ENCODE measurements at places on chromosomes 4 and X. TPM values are rescaled to one million over a fixed set of nuclear protein-coding genes. Genes with fewer than 3 reads are reported as not detected.

The SH3RF1 gene
- polyA plus RNA-seq = 20.3 TPM

The KDM6A gene
- 17.0 TPM for polyA plus RNA-seq

The RAPGEF2 gene
- polyA plus RNA-seq = 27.6 TPM

The UGT2B7 gene
- not detected for polyA plus RNA-seq

The FAM9B gene
- not detected for polyA plus RNA-seq

The TXK gene
- polyA plus RNA-seq = 0.65 TPM

The PCYT1B gene
- 1.2 TPM for polyA plus RNA-seq

The PABPC1L2B gene
- not detected for polyA plus RNA-seq

The DCUN1D4 gene
- 23.8 TPM for polyA plus RNA-seq

The CT45A10 gene
- not detected for polyA plus RNA-seq

The SPANXC gene
- polyA plus RNA-seq = not detected

The TBC1D8B gene
- polyA plus RNA-seq = 3.5 TPM

The FRMD7 gene
- 0.06 TPM for polyA plus RNA-seq

The MAMLD1 gene
- polyA plus RNA-seq = 21.1 TPM

The TLL1 gene
- polyA plus RNA-seq = 1.7 TPM

The GPC4 gene
- 98.8 TPM for polyA plus RNA-seq

The FAM47C gene
- not detected for polyA plus RNA-seq

The ASB9 gene
- 3.5 TPM for polyA plus RNA-seq

The ACSL1 gene
- polyA plus RNA-seq = 72.4 TPM

The RPS3A gene
- polyA plus RNA-seq = 4,907 TPM

The MAOB gene
- 0.35 TPM for polyA plus RNA-seq

The HMGN5 gene
- polyA plus RNA-seq = 3.8 TPM

The METTL14 gene
- polyA plus RNA-seq = 28.7 TPM

The GLA gene
- polyA plus RNA-seq = 15.0 TPM

The UCHL1 gene
- polyA plus RNA-seq = 20.8 TPM

The SYAP1 gene
- polyA plus RNA-seq = 15.9 TPM

The MAGEB4 gene
- polyA plus RNA-seq = not detected

The PDGFRA gene
- polyA plus RNA-seq = 66.5 TPM

The PNMA3 gene
- 1.2 TPM for polyA plus RNA-seq

The ZIC3 gene
- polyA plus RNA-seq = not detected

The ABCG2 gene
- polyA plus RNA-seq = 3.0 TPM

The HSFX3 gene
- 0.77 TPM for polyA plus RNA-seq

The RLIM gene
- polyA plus RNA-seq = 16.7 TPM

The IDS gene
- polyA plus RNA-seq = 27.5 TPM

The GAGE2A gene
- polyA plus RNA-seq = not detected

The CPLX1 gene
- 0.28 TPM for polyA plus RNA-seq

The TAF7L gene
- polyA plus RNA-seq = 0.15 TPM

The PCDH7 gene
- 34.1 TPM for polyA plus RNA-seq

The DCAF4L1 gene
- 0.34 TPM for polyA plus RNA-seq

The SLC49A3 gene
- 19.1 TPM for polyA plus RNA-seq

The ADAM29 gene
- not detected for polyA plus RNA-seq

The SMARCA5 gene
- 51.5 TPM for polyA plus RNA-seq

The NEUROG2 gene
- polyA plus RNA-seq = not detected

Measured in hindlimb muscle (tissue), 1 donor.